Large intestine (tissue), 12 donors: ENCODE measurements at places on chromosomes 4 and X.

DNA sequence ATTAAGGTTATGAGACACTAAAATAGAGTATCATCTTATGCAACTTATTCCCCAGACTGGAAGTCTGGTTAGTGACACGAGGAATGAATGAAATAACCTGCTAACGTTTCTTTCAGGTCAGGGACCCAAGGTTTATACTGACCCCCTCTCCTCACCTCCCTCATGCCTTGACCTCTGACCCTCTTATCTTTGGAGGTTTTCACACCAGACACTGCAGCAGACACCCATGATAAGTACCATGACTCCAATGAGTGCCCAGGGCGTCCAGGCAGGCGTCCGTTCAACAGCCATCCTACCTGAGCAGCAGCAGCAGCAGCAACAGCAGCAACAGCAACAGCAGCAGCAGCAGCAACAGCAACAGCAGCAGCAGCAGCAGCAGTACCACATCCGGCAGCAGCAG is 4.2 kb upstream of the NLGN3 start:
- DNase-seq, result no peak

- no peak for DNase-seq
Measured at GRCh38 chrX:4627414-4627813, 914.0 kb upstream of the PRKX start.

- no peak for DNase-seq
Measured at GRCh38 chr4:120082251-120082650, 15.6 kb upstream of the MAD2L1 start.

- DNase-seq, result no peak
Measured at GRCh38 chr4:107046261-107046660, 10.1 kb upstream of the DKK2 start.

GRCh38 chr4:54802336-54802735 is 144.6 kb downstream of the KIT start:
- no peak for DNase-seq

DNA sequence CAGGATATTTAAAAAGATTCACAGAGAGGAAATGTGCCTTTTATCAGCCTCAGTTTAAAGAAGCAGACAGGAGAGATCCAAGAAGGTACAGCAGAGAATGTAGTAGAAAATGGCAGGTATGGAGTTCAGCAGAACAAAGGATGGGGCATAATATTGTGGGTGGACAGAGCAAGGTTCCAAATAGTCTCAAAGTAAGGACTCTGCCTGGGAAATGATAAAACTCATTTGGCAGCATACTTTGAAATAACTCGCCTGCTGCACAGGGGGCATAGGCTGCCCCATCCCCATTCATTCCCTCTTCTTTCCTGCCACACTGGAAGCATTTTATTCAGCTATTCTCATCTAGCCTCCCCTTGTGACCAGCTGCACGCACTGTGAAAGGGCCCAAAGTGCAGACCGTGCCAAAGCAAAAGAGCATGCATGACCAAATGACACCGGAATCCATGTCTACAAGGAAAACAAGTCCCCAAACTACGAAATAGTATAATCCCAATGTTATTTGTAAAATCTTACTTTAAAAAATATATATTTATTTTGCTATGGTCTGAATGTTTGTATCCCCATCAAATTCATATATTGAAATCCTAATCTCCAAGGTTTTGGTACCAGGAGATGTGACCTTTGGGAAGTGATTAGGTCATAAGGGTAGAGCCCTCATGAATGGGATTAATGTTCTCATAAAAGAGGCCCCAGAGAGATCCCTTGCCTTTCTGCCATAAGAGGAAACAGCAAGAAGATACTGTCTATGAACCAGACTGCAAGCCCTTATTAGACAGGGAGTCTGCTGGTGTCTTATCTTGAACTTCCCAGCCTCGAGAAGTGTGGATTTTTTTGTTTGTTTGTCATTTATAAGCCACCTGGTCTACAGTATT is 77.4 kb upstream of the PRSS48 start:
- DNase-seq, result no peak

DNA sequence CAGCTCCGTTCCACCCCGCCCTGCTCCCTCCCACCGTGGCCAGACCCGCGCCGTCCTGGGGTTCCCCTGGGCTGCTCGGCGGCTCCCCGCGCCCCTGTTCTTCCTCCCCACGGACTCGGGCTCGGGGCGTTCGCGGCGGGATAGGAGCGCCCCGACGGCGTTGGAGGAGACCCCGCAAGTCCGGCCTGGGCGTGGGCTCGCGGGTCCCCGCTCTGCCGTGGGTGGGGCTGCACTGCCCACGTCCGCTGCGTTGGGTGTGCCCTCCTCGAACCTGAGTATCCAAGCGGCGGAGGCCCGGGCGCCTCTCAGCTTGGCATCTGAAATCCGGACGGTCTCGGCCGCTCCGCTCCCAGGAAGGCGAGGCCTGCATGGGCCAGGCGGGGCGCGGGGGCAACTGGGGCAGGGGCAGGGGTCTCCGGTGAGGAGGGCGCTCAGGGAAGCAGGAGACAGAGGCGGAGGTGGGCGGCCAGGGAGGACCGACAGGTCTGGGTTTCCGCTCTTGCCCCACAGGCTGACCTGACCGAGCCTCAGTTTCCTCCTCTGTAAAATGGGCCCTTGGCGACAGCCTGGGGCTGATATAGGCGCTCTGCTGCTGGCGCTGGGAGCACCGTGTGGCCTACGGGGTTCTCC is 12.0 kb upstream of the NAT8L start:
- no peak for DNase-seq

DNA sequence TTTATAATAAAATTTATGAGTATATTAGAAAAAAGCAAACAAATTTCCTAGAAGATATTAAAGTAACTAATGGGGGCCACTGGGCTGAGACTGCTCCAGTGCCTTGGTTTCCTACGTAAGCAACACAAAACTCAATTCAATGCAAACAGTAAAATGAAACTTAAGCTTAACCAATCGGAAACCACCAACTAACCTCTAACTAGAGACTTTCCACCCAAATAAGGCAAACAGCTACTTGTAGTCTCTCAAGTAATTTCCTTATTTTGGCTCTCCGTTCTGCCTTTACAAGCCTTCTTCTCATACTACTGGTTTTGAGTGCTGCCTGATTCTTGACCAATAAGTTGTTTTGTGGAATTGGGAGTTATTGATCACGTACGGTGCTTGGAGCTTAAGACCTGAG is 167.3 kb upstream of the VEGFC start:
- DNase-seq, result no peak

DNA sequence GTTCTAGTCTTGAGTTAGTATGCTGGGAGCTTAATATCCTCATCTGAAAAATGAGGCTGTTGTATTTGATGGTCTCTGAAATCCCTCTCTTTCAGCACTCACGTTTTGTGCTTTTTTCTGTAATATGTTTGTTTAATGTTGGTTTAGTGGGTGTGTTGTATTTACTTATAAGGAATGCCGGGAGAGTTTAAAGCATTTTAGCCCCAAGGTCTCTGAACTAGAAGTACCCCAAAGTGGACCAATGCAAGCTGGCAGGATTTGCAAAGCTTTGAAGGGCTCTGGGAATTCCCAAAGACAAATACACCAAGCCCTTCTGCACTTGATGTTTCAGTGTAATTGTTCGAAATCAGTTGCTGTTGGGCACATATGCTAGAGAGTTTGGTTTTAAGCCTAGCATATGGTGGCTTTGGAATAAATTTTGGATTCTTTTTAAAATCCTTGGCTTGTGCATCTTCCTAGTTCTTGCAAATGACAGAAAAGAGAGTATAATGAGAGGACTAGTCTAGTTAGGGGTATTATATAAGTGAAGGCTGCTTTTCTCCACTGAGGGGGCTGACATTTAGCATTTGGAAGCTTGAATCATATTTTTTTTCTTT is 371.4 kb upstream of the BOD1L1 start:
- no peak for DNase-seq

DNA sequence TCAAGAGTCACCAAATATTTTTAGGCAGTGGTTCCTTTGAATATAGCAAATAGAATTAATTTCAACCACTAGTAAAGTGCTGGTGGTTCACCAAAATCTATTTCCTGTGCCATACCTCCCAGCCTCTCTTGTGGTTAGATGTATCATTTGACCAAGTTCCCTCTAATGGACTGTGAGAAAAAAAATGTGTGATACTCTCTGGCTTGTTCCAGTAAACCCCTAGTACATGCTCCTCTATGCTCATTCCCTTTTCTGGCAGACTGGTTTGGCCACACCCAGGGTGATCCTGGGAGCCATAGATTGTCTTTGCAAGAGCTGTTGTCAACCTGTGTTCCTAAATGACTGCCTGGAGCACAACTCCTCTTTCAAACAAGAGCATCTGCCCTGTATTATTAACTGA is 109.5 kb downstream of the FRAS1 start:
- no peak for DNase-seq

DNA sequence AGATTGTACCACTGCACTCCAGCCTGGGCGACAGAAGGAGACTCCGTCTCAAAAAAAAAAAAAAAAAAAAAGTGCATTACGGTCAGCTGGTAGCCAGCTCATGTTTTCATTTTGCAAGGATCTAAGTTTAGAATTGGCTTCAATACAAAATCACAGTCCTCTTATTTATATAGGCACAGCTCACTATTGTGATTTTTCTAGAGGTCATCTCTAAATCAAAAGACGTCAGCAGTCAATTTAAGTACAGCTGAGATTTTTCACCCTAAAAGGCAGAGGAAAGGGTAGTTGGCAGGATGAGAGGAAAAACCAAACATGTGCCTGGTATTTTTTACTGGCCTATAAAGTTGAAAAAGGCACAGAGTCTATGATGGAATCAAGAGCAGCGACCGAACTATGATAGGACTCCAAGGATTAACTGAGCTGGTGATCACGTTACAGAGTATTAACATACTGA is 30.8 kb downstream of the ASB5 start:
- peak; percentile 2 for DNase-seq

- peak; percentile 11 for DNase-seq
Measured at GRCh38 chrX:78747489-78747888, at the start of gene LPAR4. TSS of gene LPAR4 (plus strand) at chrX:78747720. CDS start at chrX:78754870, 7,150 bp downstream.

GRCh38 chrX:17861489-17862011 is 452 bp upstream of the RAI2 start:
- no peak for DNase-seq

DNA sequence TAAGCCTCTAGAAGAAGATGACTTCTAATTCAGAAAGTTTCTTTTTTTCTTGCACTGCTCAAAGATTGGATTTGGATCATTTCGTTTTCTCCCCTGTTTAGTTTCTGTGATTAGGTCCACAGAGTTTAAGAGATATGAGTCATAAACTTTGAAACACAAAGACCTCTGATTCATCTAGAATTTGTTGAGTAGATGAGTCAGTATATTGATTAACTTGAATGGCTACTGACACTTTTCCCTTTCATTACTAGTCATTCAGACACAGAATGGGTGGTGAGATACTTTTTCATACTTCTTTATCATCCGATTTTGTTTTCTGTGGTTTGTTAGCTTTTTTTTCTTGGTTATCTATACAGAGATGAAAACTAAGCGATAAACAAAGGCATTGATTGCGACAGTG is 34.1 kb upstream of the AFF2 start:
- DNase-seq, result no peak

DNA sequence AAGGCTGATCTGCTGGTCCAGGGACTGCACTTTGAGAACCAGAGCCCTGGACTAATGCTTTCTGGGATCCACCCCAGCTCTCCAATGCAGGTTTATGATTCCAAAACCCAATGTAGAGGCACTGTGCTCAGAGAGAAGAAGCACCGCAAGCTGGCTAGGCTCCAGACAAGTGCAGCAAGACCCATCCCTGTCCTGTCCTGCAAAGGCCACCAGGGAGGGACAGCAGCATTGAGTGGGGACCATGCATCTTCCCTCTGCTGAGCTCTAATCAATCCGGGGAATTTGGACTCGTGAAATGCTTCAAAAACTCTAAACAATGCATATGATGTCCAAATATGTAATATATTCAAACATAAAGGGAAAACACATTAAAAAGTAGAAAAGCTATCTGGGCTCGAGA is 10.8 kb upstream of the NSG1 start:
- no peak for DNase-seq

DNA sequence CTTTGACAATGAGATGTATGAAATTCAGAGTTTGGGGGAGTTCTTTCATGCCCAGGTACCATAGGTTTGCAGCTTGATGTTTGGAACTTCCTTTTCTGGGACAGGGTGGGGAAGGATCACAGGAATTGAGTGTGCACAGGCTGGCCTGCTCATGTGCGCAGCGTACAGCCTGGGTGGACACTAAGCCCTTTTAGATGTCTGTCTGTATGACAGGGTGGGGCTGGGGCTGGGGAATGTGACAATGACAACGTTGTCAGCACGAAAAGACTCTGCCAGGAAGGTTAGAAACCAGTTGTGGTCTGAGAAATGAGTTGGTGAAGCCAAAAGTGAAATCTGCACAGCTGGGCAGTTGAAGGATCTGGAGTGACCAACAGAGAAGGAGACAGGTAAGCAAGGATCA is 47.4 kb downstream of the WWC2 start:
- no peak for DNase-seq

DNA sequence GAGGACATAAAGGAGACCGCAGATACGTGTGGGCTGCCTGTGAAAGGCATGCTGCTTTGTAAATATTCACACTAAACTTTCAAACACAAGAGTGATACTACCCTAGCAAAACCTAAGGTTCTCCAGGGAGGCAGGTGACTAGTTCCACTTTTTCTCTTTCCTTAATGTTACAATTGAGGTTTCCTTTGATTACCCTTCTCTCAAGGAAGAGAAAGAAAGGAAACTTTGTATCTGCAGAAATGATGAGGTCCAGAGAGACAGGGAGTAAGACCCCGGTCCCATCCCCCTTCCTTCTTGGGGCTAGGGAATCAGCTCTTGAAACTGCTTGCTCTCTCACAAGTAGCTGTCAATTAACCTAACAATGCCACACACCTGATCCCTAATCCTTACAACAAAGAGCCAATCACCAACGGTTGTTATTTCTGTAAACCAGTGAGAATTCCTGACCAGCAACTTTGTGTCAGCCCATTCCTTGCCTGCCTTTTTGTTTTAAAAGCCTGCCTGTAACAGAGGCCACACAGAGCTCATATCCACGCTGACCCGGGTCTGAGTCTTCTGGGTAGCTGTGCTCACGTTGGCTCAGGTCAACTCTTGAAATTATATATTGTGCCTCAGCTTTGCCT is 754.8 kb upstream of the FRG1 start:
- no peak for DNase-seq

- DNase-seq, result no peak
Measured at GRCh38 chrX:44143061-44143602, 169.9 kb upstream of the NDP start.

DNA sequence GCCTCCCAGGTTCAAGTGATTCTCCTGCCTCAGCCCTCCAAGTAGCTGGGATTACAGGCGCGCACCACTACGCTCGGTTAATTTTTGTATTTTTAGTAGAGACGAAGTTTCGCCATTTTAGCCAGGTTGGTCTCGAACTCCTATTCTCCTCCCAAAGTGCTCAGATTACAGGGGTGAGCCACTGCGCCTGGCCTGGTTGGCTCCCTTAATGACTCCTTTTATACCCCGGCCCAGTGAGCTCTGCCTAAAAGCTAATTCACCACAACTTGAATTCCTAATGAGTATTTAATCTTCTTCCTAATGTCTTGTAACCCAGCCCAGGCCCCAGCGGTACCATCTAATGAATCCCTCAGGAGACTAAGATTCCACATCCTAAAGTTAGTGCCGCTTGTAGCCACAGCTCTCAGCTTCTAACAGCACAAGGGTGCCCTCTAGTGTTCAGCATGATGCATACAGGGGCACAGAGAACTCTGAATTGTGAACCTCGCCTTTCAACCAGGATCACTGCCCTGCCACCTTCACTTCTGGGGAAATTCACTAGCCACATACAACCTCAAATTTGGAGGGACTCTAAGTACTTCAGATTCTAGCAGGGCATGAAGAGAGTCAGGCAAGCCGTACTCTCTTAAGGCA is 89.5 kb downstream of the OR13H1 start:
- DNase-seq, result peak; percentile 8
